ENCODE measurements at places on chromosomes 4 and X.

GRCh38 chr4:184420881-184421416 is 53.4 kb downstream of the IRF2 start:
- DNase-seq = no peak

DNA sequence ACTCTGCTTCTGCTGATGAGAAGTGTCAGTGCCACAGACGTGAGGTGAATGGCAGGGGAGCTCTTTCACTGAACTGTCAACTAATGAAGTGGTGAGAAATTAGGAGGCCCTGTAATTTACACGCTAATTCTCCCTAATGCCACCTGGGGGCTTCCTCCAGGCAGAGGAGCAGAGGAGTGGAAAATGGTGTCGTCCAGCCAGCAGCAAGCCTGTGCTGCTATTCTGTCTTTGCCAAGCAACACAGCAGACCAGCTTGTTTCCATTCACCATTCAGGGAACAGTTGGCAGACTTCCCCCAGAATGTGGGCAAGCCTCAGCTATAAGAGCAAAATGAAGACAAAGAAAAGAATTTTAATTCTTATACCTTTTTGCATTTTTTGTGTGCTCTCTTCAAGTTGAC is 245.2 kb upstream of the TET2 start:
- no peak for DNase-seq

DNA sequence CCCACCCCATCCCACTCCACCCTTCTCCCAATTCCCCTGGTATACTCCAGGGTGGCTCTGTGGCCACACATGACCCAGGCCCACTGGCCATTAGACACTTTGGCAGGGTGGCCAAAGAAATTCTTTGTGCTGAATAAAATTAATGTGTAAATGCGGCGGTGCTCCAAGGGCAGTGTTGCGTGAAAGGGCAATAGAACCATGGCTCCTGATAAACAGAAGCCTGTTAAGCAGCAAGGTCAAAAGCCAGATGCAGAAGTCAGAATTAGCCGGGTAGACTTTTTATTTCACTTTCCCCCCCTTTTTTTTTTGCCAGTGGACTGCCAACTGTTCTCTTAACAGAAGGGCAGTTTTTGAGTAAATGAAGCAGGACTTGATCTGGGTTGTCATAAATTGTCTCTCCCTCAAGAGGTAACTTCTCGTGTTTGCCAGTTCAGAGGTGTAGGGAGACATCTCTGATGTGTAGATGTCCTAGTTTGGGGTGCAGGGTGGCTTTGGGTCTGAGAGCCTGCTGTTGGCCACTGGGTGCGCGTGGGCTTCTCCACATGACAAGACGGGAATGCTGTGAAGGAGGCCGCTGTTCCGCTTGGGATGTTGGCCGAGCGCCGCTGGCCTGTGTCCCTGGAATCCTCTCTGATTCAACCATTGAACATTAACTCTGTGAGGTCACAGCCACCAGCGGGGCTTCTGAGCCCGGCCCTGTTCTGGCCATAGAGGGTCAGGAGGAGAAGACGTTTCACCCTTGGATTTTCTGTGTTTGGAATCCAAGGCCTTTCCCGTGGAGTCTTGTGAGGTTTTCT is 139.5 kb downstream of the TBL1X start:
- no peak for DNase-seq

- no peak for DNase-seq
Observed at GRCh38 chr4:119615068-119615719, 13.4 kb downstream of the PDE5A start.

GRCh38 chr4:94911106-94911505 is 153.4 kb downstream of the BMPR1B start:
- no peak for DNase-seq

- no peak for DNase-seq
Observed at GRCh38 chr4:30116401-30116800, 603.8 kb upstream of the PCDH7 start.

DNA sequence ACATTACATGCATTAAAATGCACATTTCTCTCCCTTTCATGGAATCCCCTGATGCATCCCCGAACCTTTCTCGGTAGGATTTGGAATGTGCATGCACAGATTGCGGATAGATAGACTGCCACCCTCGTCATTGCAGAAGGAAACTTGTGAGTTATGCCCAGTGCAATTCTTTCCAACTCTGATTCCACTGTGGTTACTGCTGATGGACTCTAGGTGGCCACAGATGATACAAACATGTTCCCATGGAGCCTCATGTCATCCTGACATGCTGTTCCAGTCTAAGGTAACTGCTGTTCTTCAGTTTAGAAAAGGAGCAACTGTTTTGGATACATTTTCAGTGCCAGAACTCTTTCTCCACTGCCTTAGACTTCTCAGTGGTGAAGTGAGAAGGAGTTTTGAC is 9.1 kb upstream of the VCX3B start:
- no peak for DNase-seq

GRCh38 chr4:55381502-55381901 is 14.3 kb upstream of the TMEM165 start:
- no peak for DNase-seq

DNA sequence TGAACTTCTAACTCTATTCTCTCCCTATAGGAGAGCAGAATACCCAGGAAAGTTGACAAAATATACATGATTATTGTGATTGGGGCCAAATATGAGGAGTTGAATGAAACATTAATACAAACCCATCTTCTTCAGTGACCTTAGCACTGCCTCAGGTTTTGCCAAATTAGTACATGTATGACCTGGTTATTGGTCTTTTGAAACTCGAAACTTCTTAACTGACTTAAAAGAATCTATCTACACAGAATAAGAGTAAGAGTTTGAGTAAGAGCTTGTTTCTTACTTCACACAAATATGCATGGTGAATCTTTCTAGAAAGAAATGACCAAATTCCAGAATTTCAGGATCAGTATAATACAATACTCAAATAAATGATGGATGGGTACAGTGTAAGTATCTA is 213.0 kb upstream of the GK2 start:
- no peak for DNase-seq

DNA sequence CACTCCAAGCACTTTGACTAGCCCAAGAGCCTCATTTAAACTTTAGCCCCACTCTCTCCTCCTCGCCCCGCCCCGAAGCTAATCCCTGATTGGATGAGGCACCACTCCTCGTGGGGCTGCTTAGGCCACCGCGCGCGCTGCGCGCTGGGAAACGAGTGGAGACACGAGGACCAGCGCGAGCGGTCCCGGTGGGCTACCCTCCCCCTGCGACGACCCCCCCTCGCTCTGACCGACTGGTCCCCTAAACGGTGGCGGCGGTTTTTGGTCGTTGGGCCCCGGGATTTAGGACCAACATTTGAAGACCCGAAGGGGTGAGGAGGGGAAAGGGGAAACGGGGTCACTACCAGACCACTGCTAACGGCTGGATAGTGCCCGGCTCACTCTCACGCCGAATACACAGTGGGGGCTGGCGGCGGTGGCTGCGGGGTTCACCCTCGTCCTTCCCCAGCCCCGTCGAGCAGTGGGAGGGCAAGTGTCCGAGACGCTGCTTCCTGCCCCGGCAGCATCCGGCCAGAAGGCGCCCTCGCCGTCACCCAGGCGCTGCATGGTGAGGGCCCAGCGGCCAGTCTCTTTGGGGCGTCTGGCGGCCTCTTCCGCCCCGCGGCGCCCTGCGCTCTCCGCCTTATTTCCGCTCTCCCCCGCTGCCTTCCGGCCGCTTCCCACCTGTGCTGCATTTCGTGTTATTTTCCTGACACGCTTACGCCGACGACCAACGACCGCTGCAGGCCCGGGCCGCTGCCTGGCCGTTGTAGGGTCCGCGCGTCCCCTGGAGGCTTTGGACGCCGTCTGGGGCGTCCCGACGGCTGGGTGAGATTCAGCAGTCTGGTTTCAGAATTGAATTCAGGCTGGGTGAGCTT is at the start of gene RBM46:
Gene RBM46, plus strand, starts transcription at position 147 of the 857 bp plus-strand sequence. CDS start 15,481 bp downstream, outside the sequence.
- no peak for DNase-seq

GRCh38 chr4:81620442-81620841 is 148.7 kb upstream of the RASGEF1B start:
- no peak for DNase-seq

DNA sequence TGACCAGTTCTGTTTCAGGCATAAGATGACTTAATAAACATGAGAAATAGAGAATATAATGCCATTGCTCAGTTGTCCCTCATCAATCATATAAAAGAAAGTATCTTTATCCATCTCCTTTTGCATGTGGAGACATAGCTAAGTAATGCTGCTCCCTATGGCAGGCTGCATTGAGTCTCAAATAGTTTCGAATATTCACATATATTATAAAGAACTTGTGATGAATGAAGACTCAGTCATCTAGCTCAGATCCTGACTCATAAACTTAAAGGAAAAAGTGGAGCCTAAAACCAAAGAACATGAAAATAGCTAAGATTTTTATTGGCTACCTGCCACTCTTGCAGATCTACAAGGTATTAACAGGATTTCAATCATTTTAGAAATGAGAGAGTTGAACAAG is 11.7 kb upstream of the TLL1 start:
- DNase-seq = no peak

GRCh38 chr4:38943343-38943742 is 75.7 kb downstream of the FAM114A1 start:
- no peak for DNase-seq

DNA sequence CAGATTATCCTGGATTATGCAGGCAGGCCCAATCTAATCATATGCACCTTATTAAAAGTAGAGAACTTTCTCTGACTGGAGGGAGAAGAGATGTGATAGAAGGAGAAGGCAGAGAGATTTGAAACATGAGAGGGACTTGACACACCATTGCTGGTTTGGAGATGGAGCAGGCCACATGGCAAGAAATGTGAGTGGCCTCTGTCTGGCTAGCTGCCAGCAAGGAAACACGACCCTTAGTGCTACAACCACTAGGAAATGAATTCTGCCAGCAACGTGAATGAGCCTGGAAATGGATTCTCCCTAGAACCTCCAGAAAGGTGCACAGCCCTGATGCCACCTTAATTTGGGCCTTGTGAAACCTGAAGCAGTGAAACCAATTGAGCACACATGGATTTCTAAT is 79.5 kb upstream of the MBNL3 start:
- no peak for DNase-seq

GRCh38 chrX:154873329-154873728 is 12.8 kb upstream of the F8A1 start:
- DNase-seq = no peak

- no peak for DNase-seq
Observed at GRCh38 chr4:11470438-11471045, 41.8 kb upstream of the HS3ST1 start.

DNA sequence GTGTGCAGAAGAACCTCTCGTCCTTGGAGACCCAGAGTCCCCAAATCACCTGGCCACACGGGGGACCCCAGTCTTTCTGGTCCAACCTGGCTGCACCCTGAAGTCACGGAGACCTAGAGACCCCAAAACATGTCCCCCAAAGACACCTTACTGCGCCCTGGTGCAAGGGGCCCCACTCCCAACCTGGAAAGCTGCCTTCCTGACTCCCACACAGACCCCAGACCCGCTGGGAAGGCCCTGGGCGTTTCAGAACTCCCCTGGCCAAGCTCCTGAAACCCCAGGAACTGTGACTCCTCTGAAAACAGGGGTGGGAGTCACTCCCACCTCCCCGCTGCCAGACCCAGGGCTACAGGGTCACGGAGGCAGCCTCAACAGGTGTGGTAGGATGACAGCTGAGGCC is 12.7 kb upstream of the SHOX start:
- DNase-seq = no peak

DNA sequence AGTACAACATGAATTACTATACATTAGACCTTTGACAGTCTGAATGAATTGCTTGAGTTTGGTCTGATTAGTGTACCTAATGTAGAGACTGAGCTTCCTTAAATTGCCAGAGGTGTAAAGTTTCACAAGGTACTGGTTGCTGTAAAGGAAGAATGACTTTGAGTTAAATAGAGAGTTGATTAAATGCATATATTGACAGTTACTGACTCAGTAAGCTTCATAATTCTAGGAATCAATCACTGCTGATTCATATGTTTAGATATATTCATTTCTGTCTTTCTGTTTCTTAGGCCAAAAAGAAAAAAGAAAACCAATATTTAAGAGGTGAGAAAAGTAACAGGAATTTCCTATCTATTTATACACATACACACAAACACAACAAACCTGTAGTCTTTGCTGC is 16.2 kb upstream of the ART3 start:
- no peak for DNase-seq

DNA sequence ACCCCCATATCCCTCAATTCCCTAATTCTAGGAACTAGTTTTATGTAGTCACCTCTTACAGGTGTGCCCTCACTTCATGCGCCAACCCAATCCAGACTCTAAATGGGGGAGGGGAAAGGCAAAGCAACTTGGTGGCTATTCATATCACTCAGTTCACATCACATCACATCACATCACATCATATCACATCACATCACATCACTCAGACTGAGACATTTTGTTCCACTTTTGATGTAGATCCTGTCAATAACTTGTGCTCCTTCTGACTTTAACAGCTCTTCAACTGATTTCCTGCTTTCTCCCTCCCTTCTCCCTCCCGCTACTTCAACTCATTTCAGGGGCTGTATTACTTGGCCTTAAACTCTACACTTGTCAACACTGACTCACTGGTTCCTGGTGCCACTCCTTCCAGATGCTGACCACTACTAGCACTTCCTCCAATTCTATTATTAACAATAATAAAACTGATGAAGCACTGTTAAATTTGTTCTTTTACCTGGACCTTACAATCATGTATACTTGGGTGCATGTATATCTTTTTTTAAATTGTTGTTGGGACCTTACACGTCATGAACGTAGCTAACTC is 29.1 kb upstream of the PLS3 start:
- no peak for DNase-seq

DNA sequence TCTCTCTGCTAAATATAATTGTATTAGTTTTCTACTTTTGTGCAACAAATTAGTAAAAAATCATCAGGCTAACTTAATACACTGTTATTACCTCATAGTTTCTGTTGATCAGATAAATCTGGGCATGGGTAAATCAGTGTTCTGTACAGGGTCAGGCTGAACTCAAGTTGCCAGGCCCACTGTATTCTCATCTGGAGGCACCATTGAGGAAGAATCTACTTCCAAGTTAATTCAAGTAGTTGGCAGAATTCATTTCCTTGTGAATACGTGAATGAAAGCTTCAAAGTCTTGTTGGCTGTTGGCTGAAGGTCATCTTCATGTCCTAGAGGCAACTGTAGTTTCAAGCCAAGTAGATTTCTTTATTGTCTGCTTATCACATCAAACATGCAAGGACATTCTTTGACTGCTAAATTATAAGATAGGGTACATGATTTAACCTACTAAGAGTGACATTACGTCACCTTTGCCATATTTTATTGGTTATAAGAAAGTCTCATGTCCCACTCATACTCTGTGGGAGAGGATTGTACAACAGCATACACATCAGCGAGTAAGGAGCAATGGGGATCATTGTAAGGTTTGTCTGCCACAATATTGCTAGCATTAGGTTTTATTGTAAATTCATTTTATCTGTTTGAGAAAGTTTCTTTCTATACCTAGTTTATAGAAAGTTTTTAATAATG is 1219.0 kb downstream of the ARAP2 start:
- DNase-seq = no peak

- peak; percentile 34 for DNase-seq
Observed at GRCh38 chr4:40124690-40125089, 68.0 kb downstream of the N4BP2 start.

DNA sequence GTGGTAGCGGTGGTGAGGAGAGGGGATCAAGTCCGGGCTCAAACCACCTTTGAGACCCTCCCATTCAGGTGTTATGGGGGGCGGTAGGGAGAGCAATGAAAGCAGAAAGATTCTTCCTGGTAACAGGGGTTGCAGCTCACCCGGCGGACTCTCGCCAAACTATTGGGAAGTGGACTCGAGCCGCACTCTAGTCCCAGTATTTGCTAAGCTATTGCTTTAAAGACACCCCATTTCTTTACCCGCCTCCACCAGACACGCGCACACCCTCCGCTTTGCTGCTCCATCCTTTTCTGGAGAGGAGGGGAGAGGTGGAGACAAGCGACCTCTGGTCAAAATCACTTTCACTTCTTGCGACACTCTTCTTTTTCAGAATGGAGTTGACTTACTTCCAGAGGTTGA is 625 bp upstream of the GABRA4 start:
- no peak for DNase-seq
